KBM-7 (cell line): ENCODE measurements at places on chromosomes 3 and 15.

GRCh38 chr15:87538327-87538834 lies 718.2 kb downstream of the NTRK3 start:
- DNase-seq, result no peak

GRCh38 chr3:127629467-127630403 lies 750 bp downstream of the PODXL2 start:
- DNase-seq, result peak; percentile 25

GRCh38 chr3:113232342-113232741 lies 21.0 kb downstream of the BOC start:
- no peak for DNase-seq

GRCh38 chr3:2603692-2604289 lies 505.1 kb downstream of the CNTN4 start:
- no peak for DNase-seq

GRCh38 chr3:121542924-121543323 lies 2.9 kb downstream of the POLQ start:
- no peak for DNase-seq

DNA sequence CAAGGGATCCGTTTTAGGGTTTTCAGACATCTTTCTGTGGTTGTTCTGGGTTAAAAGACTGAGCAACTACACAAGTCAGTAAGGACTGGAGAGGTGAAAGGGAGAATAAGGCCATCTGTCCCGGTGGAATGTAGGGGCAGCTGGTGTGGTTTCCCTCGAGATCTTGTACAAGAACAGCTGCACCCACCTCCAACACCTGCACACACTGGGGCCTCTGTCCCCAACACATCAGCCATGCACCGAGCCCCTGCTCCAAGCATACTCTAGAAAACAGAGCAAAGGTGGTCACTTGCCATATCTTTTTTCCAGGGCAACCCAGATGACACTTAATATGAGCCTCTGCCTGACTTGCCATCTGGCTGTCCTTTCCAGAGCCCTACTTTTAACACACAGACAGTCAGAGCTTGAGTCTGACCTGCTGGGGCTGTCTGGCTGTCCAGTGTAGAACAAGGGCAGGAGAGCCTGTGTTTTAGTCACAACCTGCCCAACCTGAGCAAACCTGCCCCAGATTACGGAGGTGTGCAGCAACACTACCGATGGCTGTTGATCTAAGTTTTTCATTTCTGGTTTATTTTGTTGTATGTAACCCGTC lies 12.2 kb downstream of the MAN2A2 start:
- no peak for DNase-seq

GRCh38 chr15:80026754-80027153 lies 32.7 kb upstream of the ZFAND6 start:
- peak; percentile 97 for DNase-seq

DNA sequence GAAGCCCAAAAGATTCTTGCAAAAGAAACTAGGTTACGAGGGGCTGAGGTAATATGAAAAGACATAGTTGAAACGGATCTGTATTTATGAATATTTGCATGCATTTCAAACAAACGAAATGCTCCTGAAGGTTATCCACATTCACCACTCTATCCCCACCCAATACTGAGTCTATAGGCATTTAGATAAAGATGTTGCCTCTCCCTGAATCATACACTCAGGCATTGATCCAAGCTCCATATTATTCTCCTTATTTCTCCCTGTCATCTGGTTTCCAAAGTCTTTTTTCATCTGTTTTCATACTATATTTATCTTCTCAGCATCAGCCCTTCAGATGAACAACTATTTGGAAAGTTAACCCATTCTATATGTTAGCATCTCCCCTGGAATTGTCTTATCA lies 492.5 kb upstream of the TGFBR2 start:
- DNase-seq, result no peak

GRCh38 chr15:66711862-66712261 lies 9.8 kb downstream of the SMAD6 start:
- DNase-seq, result no peak

DNA sequence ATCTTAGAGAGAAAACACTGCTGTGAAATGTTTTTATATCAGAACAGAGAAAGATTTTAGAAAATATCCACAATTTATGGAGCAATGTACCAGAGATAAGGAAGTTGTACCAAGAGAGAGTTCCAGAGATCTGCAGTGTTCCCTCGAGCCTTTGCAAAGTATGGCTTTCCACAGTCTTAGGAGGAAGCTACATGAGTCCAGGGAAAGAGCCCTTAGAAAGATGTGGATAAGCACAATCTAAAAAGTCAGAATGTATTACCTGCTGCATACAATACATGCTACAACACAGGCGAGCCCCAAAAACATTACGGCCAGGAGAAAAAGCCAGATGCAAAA lies 56.4 kb downstream of the ZNF860 start:
- DNase-seq, result no peak

DNA sequence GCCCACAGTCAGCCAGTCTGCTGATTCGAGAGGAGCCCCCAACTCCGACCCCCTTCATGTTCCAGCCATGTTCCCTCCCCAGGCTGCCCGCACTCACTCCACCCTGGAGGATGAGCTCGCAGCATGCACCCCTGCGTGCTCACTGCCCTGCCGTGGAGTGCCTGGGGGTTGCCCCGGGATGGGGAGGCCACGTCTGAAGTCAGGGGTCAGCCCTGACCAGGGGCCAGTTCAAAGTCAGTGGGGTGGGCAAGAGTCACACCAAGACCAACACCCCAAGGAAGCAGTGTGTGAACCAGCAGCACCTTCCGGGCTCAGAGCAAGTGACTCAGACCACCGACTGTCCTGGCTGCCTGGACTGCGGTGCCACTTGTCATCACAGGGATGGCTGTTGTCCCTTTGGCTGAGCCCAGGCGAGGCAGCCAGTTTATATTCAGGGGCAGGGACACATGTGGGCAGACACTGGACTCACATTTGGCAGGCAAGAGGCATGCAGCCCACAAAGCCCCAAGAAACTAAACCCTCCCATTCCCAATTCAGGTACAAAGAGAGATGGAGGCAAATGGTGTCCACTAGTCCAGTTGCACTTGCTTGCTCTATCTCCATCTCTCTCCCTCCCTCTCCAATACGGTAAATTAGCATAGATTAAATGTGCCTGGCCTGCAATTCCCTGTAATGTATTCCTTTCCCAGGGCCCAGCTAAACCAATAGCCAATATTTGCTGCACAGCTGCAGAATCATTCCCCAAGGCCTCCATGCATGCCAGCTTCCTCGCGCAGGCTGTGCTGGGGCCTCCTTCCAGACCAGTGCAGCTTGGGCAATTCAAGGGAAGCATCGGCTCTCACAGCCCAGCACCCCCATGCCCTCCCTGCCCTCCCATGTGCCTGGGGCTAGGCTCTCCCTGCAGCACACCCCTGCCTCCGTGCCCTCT lies 135.7 kb upstream of the IQSEC1 start:
- no peak for DNase-seq
